ENCODE measurements at places on chromosomes 11 and 22. TPM values are rescaled to one million over a fixed set of nuclear protein-coding genes. Genes with fewer than 3 reads are reported as not detected.

Gene OR4D5
- not detected for total RNA-seq

DNA sequence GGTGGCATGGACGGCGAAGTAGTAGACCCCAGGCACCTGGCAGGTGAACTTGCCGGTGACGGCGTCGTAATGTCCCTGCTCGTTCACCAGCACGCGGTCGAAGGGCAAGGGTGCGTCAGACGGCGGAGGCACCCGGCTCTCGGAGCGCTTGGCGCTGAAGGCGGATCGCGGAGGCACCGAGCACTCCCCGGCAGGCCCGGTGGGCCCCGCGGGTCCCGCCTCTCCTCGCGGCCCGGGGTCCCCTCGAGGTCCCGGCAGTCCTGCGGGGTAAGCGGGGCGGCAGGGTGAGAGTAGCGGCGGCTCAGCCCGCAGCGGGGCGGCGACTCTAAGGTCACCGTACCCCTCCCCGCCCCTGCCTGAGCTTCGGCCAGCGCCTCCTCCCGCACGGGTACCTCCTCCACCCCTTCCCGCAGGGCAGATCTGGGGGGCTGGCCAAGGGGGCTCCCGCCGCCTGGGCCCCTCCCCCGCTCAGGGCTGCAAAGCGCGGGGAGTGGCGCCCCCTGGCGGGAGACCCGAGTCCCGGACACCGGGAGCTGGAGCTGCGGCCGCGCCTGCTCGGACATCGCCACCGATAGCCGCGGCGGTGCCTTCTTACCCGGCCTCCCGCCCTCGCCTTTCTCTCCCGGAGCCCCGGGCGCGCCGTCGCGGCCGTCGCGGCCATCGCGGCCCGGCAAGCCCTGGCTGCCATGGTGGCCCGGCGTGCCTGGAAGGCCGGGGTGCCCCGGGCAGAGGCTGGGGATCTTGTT lies 921 bp downstream of the C1QTNF5 start:
- DNase-seq, result peak; percentile 83

- DNase-seq, result peak; percentile 40
Observed at GRCh38 chr22:42365111-42365865, 66.9 kb downstream of the NFAM1 start.

GRCh38 chr11:34419158-34419557 lies 19.6 kb upstream of the CAT start:
- no peak for DNase-seq

Gene VPREB1
- total RNA-seq, result not detected

Measured in right cardiac atrium (tissue), 5 donors.